Smooth muscle cell of the umbilical artery (primary cell): ENCODE measurements at places on chromosomes 11 and 22. TPM values are rescaled to one million over a fixed set of nuclear protein-coding genes. Genes with fewer than 3 reads are reported as not detected.

NCF4 gene
- not detected in 2 replicates for total RNA-seq

NXPE4 gene
- not detected in 2 replicates for total RNA-seq

MDK gene
- 89.6 and 127 TPM in 2 replicates for total RNA-seq

OR51G2 gene
- not detected in 2 replicates for total RNA-seq

ACCSL gene
- not detected in 2 replicates for total RNA-seq
